ENCODE measurements at places on chromosomes 1 and 21.
A peak's percentile ranks its signal among the peaks of the same experiment; 100 is the strongest.

- DNase-seq: peak; percentile 68
Observed at GRCh38 chr1:51236531-51237350, 668 bp downstream of the RNF11 start.

DNA sequence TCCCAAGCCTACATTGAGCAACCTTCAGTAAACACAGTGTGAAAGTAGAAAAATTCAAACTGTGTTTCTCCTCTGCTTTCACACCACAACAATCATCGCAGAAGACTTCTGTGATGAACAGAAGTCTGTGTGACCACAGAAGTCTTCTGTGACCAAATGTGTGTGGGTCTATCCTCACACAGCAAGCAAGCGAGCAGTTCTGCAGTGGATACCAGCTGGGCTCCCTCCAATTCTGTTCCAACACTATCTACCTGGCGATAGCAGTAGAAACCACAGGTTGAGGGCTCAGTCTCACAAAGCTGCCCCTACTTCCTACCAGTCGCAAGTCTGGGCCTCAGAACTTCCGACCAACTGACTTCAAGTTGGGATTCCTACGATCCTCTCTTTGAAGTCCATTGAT lies 21.0 kb upstream of the RAP1A start:
- no peak for DNase-seq

DNA sequence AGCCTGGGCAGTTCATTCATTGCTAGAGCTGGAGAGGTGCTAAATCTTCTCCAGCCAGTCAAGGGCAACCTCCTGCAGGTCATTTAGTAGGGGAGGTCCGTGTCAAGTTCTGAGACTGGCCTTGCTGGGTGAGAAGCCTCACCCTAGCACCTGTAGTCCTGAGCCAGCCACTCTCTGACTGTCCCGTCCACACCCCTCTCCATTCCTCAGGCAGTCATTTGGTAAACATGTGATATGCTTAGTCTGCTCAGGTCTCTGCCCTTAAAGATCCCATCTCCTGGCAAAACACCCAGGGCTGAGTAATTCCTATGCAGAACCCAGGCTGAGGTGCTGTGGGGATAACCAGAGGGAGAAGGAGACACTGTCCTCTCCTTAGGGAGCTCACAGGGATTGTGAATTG lies 13.7 kb upstream of the IGFN1 start:
- DNase-seq: no peak

GRCh38 chr1:83620016-83620415 lies 378.9 kb downstream of the TTLL7 start:
- no peak for DNase-seq

GRCh38 chr1:225707824-225708223 lies 54.9 kb upstream of the ENAH start:
- no peak for DNase-seq

- DNase-seq: no peak
Observed at GRCh38 chr21:28138272-28138671, 854.4 kb downstream of the LTN1 start.

DNA sequence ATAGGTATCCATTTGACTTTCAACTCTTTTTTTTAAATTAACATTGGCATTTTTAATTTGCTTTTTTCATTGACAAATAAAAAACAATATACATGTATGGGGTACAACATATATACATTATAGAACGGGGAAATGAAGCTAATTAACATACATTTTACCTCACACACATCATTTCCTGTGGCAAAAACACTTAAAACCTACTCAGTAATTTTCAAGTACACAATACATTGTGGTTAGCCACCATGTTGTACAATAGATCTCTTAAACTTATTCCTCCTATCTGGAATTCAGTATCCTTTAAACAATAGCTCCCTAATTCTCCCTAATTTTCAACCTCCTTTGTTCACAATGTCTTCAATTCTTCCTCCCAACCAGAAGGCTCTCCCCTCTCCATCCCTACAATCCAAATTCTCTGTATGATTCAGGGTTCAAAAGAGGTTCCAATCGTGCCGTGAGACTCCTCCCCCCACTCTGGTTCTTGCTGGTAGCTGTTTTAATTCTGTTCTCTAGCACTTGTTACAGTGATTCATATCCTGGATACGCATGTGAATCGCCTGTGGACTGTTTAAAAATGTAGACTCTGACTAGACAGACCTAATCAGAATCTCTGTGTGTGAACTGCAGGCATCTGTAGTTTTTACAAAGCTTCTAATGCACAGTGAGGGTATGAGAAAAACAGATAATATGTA lies 87.6 kb upstream of the DUSP10 start:
- DNase-seq: no peak

GRCh38 chr21:21196087-21196486 lies 197.9 kb downstream of the NCAM2 start:
- no peak for DNase-seq

GRCh38 chr1:67194209-67194863 lies 28.1 kb downstream of the IL23R start:
- no peak for DNase-seq

DNA sequence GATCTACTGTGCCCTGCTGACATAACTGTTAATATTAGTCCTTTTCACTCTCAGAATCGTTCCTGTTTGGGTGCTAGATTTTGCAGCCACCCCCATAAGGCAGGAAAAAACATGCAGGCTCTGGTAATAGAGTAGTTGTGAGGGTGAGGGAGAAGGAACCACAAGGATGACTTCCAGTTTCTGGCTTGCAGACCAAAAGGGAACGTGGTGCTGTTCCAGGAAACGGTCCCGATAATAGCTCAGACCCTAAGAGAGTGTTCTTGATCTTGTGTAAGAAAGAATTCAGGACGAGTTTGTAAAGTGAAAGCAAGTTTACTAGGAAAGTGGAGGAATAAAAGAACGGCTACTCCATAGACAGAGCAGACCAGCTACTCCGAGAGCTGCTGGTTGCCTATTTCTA lies 50.7 kb upstream of the RHOU start:
- no peak for DNase-seq

- no peak for DNase-seq
Observed at GRCh38 chr1:110272045-110272444, 61.9 kb downstream of the KCNC4 start.

DNA sequence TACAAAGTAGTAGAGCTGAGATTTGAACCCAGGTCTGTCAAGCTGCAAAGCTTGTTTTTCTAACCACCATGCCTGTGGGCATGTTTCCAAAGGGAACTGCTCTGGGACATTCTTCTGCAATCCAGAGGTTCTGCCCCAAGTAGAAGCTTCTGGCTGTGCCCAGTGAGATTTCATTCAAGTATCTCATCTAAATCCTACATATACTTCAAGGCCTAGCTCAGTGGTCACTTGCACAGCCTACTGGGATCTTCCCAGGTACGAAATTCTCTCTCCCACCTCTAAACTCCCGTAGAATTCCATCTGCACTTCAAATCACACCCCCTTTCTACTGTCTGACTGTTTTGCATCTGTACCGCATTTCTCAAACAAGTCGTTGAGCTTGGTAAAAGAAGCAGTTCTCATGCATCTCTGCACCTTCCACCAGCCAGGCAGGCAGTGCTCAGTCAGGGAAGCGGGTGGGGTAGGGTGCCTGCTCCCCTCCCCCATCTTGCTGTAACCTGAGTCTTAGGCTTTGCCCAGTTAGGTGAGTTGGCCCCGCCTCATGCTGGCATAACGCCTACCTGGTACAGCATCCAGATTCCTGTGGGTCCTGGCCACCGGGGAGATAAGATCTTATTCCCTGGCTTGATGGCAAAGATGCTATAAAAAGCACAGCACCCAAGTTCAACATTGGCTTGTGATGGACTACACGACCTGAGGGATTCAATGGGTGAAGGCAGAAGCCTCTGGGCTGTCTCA lies 13.5 kb downstream of the SLC9A1 start:
- DNase-seq: no peak

GRCh38 chr1:37125295-37125694 lies 91.0 kb upstream of the GRIK3 start:
- no peak for DNase-seq

DNA sequence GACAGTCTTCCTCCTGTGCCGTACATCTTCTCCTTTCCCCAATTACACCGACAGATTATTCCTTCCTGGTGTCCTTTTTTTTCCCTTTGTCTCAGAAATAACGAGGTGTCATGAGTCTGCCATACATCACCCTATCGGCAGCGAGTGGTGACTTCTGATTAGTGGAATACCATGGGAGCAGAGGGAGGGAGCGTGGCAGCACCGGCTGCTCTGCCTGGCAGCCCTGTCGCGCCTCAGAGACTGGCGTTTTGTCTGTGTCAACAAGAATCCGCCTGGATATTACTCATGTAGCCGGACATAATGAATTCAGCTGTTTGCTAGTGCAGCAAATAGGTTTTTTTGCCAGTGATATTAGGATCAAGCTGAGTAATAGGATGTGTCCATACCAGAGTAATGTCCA lies 51.8 kb downstream of the UTP25 start:
- DNase-seq: no peak

GRCh38 chr1:246152986-246153431 lies 354.1 kb downstream of the SMYD3 start:
- DNase-seq: no peak

- DNase-seq: no peak
Observed at GRCh38 chr1:9248341-9249262, 14.0 kb downstream of the H6PD start.

GRCh38 chr1:89822999-89823628 lies 2.3 kb downstream of the LRRC8D start:
- DNase-seq: no peak

DNA sequence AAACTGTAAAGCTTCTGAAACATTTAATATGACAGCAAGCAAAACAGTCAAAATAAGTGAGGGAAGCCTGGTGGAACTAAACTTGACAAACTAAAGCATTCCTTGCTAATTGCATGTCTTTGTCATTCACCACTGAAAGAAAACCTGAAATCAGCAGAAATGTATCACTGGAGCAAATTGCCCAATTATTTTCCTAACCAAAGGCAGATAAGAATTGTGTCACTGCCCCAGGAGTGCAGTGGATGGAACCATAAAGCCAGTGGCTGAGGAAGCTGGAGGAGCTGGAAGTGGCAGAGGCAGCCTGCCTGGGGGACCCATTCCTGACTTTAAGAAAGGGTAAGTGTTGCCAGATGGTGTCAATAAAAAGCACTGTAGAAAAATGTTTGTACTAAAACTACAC lies 2.7 kb upstream of the SLC30A10 start:
- no peak for DNase-seq

- no peak for DNase-seq
Observed at GRCh38 chr1:198253668-198254067, 96.9 kb downstream of the NEK7 start.

DNA sequence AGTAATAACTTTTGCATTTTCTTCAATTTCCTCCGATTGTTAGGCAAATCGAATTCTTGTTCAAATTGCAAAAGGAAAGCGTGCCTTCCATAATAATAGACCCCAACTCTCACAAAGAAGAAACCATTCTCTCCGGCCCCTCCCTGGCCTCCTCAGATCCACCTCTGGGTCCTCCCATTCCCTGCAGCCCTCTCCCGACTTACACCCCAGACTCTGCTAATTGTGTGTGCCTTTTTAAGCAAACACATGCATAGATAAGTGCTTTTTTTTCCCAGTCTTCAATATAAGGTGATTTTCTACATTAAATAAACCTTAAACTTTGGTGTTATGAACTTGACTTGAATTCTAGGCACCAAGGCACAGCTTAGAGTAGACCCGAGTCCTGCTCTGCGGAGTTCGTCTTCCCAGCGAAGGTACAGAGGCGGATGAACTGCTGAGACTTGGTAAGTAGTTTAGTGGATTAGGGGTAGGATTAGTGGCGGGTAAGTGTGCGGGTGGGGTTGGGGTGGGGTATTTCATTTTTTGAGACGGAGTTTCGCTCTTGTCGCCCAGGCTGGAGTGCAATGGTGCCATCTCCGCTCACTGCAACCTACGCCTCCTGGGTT lies 1.5 kb downstream of the L1TD1 start:
- no peak for DNase-seq

GRCh38 chr1:113977906-113978305 lies 1.4 kb upstream of the OLFML3 start:
- no peak for DNase-seq

GRCh38 chr1:166918088-166918955 lies 42.3 kb upstream of the TADA1 start:
- DNase-seq: no peak

DNA sequence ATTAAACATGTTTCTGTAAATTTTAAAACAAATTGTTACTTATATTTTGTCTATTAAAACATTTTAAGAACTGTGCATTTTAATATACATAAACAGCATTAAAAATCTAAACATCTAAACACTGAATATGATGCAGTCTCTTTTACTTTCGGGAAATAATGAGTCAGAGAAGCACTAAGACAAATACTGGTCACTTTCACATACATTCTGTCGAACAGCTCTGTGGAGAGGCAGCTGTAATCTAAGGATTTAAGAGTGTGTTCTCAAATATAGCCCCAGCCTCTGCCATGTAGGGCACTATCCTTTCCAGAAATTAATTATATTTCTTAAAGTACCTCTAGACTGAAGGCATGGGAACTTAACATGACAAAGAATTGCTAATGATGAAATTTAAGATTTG lies 89.6 kb upstream of the PTGFR start:
- no peak for DNase-seq

DNA sequence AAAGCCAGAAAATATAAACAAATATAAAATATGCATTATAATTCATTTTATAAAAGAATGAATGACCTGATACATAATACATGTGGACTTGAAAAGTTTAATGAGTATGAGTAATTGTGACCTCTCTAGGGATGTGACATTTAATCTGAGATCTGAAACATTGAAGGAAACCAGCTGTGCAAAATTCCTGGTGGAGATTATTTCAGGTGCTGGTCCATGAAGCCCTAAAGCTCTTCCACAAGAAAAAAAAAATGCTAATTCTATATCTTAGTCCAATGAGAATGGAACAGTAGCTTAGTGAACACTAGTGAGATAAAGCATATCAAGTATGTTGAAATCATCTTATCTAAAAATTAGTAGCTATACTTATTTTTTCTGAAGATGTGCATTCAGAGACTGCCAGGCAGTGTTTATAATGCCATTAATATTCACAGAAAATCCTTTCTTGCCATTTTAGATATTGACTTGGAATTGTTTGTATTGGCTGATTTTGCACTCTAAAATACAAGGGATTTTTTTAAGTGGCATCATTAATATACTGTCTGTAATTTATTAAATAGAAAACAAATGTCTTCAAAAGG lies 1485.9 kb downstream of the PLA2G4A start:
- DNase-seq: no peak

GRCh38 chr1:94104127-94104684 lies 16.7 kb downstream of the ABCA4 start:
- DNase-seq: no peak

- DNase-seq: no peak
Observed at GRCh38 chr1:22815421-22816066, 104.9 kb downstream of the EPHB2 start.

DNA sequence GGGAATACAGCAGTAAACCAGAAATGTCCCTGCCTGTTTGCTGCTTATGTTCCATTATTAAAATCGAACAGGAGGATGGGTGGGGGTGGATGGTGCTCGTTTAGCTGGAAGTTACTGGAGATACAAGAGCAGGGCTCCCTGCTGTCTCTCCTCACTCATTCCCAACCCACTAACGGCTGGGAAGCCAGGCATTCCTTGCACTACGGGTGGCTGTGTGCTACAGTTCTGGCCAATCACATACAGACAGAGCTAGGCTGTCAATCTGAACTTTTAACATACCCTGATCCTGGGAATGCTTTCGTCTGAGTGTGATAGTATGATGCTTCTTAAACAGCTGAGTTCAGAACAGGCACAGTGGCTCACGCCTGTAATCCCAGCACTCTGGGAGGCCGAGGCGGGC lies 7.0 kb downstream of the SIPA1L2 start:
- no peak for DNase-seq

All from bone marrow (tissue), 2 donors.